ENCODE measurements at places on chromosomes 6 and 20.

DNA sequence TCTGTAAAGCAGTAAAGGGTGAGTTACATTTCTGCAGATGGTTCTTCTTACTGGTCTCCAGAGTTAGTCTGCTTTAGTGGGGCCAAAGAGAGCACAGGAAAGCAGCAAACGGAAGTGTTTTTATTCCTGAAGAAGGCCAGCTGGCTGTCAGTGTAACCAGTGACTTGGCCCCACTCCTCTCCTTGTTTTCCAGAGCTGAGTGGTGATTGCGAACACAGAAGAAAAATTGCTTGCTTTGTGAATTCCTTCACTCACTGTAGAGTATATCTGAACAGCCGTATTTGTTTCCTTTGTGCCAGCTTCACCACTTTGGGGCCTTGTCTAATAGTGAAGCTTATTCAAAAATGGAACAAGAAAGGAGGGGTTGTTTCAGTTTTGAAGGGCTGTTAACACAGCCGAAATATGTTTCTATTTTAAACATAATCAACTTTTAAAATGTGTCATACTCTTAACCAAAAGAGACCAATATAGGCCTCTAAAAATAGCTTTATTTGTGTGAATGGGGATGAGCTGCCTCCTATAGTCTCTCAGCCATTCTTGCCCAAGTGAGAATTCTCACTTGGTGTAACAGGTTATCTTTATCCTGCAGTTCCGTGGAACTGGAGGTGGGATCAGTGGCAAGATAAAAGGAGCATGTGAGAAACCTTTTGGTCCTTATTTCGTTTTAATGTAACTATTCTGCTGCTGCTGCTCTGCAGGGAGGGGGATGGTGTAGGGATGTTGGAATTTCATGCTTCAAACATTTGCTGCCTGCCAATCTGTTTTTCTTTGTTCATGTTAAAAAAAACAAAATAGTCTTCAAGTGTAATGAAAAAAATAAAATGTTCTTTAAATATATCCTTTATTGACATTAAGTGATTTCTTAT lies 37.8 kb downstream of the ZC2HC1B start:
- no peak for DNase-seq

DNA sequence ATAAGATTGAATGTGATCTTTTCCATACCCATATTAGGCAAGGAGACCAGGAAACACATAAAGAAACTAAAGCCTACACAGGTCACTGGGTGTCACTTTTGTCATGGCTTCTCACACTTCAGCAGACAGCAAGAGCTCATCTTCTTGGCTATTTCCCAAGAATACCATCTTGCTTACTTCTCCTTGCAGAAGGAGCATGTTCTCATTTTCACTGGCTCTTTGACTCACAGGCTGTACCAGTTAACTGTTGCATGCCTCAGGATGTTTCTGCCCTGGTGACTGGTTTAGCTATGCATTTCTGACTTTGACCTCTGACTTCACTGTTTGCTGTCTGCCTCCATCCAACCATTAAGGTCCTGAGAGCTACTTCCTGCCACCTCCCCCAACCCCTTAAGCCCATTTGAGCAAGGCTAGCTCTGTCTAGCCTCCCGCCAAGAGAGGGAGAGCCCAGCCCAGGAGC lies 40.3 kb upstream of the OGFRL1 start:
- DNase-seq, result peak; percentile 63

DNA sequence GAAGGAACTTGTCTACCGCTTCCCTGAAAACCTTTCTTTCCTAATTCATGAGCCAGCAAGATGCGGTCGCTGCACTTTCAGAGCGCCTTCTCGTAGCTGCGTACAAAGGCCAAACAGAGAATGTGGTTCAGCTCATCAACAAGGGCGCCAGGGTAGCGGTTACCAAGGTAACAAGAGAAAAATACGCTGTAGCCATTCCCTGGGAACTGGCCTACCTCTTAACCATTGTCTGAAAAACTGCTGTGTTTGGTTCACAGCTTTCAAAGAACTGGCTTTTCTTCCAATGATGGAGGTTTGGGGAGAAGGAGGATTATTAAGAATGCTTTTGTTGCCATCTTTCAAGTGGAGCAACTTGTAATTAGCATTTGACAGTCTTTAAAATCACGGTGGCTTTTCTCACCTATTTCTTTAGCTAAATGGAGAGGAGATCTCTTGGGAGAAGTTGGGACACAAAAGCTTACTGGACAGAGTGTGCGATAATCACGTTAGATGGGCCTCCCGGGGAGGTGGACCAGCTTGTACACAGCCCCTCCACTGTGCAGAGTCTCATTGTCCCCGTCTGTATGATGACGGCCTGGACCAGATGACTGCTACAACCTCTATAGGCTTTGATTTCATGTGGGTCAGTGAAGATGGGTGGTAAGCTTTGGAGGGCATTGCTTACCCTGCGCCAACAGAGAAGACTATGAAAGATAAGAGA lies 71.5 kb downstream of the LYRM2 start:
- no peak for DNase-seq

- DNase-seq, result no peak
Measured at GRCh38 chr6:106102034-106102433, 15.9 kb downstream of the PRDM1 start.

GRCh38 chr20:49615401-49616153 lies 47.6 kb upstream of the PTGIS start:
- DNase-seq, result no peak

GRCh38 chr20:46456255-46457028 lies 50.0 kb upstream of the ELMO2 start:
- no peak for DNase-seq

DNA sequence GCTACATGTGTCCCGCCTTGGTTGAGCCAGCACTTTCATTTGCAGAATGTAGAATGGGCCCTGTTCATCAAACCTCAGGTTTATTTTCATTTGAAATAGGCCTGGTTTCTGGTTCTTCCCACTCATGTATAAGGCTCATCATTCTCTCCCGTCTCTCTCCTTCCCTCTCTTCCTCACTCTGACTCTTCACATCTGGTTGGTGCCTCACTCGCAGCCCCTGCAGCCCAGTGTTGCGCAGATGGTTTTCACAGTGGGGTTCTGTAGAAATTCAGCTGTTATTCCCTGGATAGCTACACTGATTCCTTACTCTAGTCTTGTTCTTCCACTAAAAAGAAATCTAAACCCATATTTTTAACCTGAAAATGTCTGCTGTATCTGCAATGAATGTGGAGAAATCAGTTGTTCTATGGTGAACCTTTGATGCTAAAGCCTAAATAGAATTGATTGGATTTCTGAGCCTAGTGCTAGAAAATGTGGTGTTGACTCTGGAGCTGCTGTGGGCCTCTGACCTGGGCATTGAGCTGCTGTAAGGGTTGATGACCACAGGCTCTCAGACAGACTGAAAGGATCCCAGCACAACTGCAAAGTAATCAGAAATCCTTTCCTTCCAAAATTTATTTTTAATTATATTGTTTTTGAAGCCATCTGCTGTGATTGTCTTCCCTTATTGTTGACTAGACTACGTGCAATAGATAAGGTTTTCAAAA lies 150.3 kb downstream of the TMEM242 start:
- no peak for DNase-seq

DNA sequence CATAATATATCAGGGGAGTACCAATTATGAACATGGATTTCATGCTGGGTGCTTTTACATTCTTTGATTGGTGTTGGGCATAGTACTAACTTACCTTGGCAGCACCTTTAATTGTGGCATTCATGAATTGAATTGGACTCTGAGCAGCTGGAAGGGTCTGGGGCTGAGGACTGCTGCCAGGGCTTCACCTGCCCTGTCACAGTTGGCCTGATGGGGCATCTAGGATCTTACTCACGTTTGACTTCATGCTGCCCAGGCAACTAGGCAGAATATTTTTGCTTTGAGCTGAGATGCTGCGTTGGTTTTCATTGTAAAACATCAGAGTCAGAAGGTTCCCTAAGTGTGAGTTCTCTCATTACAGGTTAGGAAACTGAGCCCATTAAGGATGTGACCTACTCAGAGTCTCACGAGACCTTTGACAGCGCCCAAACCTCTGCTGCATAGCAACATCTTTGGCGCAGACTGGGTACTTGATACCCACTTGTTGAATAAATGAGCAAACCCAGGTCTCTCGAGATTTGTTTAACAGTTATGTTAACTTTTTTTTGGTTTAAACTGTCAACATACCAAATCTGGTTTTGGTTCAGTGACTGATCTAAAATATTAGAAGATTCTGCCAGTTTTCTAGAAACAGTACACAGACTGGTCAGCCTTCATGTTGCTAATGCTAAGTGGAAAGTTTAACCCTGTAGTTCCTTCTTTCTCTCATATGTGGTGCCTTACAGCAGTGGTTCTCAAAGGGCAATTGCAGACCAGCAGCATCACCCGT lies 104.9 kb downstream of the TCP11 start:
- DNase-seq, result no peak

DNA sequence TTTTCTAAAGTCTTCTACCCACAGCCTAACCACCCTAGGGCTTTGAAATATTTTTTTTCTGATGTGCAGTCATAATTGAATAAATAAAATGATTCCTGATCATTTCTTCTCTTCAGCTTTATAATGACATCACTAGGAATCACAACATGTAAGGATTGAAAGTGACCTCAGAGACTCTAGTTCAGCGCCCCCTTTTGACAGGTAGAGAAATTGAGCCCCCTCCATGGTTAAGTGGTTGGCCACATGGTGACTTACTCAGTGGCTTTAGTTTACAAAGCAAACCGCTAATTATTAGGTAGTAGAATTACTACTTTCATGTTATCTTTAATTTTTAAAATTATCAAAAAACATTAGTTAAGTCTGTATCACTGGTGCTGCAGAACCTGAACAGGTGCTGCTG lies 13.3 kb upstream of the SLC2A12 start:
- no peak for DNase-seq

DNA sequence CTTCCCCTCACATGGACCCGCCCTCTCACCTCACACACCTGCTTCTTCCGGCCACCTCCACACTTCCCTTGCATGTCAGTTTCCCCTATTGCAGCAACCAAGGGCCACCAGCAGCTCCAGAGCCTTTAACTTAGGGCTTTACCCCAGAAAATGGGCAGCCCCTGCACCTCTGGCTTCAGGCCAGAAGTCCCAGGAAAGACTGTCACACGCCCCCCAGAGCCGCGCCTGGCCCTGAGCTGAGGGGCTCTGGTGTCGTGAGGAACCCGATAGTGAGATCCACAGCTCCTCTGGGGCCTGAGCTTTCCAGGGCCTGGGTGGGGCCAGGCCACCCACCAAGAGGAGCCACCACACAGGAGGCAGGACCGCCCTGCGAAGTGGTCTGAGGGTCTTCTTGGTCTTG lies 182.4 kb downstream of the DLL1 start:
- DNase-seq, result no peak

DNA sequence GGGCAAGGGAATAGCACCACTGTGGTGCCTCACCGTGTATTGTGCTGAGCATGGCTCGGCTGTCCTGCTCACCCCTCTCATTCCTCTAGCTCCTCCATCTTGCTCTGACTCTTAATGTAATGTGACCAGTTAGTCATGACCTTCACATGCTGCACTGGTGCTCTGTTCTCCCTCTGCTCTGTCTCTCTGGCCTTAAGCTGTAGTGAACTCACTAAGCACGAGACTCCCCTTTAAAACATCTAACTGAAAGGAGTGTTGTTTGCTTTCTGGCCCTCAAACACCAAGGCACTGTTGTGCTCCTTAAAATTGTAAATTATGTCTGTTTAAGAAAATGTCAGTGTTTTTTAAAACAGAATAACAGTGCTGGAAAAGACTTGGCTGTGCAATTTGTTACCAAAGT lies 140.4 kb downstream of the HDGFL1 start:
- DNase-seq, result no peak

GRCh38 chr20:49448917-49449316 lies 33.6 kb downstream of the KCNB1 start:
- no peak for DNase-seq

- no peak for DNase-seq
Measured at GRCh38 chr6:80329496-80329895, 223.0 kb downstream of the BCKDHB start.

GRCh38 chr6:152054441-152054840 lies 247.0 kb downstream of the ESR1 start:
- DNase-seq, result no peak

GRCh38 chr20:64010711-64011237 lies 25.2 kb upstream of the C20orf204 start:
- peak; percentile 67 for DNase-seq

GRCh38 chr6:106609699-106610098 lies 19.6 kb downstream of the RTN4IP1 start:
- DNase-seq, result no peak

DNA sequence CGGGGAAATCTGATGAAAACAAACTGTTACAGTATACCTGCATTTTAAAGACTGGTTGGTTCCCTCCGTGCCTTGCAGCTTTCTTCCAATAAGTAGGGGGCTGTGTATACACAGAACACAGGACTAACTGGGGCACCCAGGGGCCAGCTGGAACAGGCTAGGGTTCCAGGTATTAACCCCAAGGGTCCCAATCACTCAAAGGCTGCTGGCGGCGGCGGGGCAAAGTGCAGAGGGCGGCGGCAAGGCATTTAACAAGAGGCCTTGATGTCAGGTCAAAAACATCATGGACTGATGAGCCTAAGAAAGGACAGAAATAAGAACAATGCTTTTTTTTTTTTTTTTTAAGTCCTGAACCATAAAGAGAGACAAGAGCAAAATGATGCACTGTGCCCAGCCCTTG lies 2.5 kb downstream of the PMEPA1 start:
- DNase-seq, result no peak

- DNase-seq, result no peak
Measured at GRCh38 chr6:79946272-79947190, 822 bp downstream of the ELOVL4 start.

DNA sequence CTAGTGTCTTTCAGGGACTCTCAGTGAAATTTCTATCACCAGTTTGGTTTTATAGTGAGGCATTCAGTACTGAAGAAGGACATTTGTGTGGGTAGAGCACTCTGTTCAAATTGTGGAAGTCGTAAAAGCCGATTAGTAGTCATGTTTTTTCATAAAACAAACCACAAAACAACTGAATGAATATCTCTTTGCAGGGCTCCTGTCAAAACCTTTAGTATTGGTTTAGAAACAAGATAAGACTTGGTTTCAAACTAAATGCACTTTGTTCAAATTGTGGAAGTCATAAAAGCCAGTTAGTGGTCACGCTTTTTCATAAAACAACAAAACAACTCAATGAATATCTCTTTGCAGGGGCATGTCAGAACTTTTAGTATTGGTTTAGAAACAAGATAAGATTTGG lies 23.8 kb downstream of the ADGRF4 start:
- DNase-seq, result no peak

GRCh38 chr20:3032624-3033023 lies 10.8 kb upstream of the GNRH2 start:
- no peak for DNase-seq

Data from GM04503 (cell line).